Osteocyte (in vitro differentiated cells): ENCODE measurements at places on chromosomes 7 and 10.

DNA sequence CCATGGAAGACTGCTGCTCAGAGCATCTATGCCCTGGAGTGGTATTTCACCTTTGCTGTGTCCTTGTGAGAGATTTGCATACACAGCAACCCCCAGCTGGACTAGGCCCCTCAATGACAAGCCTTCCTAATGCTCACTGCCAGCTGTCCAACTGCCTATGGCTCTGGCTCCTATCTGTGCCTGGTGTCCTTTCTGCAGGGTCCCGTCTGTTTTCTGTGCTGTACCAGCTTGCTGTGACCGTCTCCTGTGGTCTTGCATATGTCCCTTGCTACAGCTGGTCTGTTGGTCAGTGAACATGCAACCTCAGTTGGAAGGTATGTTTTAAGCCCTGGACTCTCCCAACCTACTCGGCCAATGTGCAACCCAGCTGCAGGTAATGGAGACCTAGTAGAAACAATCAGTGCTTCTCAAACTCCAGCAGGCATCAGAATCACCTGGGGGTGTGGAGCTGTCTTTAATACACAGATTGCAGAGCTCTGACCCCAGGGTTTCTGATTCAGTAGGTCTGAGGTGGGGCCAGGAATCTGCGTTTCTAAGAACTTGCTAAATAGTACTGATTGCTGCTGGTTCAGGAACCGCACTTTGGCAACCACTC lies 306.4 kb upstream of the ZNF32 start:
- DNase-seq = peak; percentile 44

GRCh38 chr10:127757033-127757432 lies 20.0 kb downstream of the FOXI2 start:
- no peak for DNase-seq

- no peak for DNase-seq
Measured at GRCh38 chr7:54833001-54833467, 74.0 kb upstream of the SEC61G start.

- no peak for DNase-seq
Measured at GRCh38 chr10:88477343-88478085, 105.6 kb downstream of the RNLS start.

- DNase-seq = no peak
Measured at GRCh38 chr7:5064391-5065106, 18.9 kb downstream of the RBAK start.

DNA sequence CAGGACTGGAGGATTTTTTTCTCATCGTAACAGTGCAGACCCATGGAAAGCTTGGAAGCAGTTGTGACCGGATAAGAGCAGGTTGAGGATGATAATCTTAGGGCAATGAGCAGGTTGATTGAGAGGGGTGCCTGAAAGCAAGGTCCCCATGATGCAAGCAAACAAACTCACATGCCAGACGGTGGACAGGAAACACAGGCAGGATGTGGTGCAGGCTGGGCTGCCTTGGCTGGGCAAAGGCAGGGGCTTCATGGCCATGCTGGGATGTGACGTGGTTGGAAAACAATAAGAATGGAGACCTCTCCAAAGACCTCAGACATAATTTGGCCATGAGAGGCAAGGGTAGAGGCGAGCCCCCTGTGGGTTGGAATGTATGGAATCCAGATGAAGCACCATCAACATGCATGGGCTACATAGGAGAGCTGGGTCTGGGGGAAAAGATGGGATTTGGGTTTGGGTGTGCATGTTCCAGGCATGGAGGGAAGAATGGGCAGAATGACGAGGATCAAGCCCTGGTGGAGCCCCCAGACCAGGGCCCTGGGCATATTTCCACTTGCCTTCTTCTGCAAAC lies 58.3 kb downstream of the IKZF1 start:
- no peak for DNase-seq

- no peak for DNase-seq
Measured at GRCh38 chr7:102396710-102397019, 502 bp downstream of the PRKRIP1 start.

- no peak for DNase-seq
Measured at GRCh38 chr10:30324448-30325110, 24.5 kb downstream of the MTPAP start.

DNA sequence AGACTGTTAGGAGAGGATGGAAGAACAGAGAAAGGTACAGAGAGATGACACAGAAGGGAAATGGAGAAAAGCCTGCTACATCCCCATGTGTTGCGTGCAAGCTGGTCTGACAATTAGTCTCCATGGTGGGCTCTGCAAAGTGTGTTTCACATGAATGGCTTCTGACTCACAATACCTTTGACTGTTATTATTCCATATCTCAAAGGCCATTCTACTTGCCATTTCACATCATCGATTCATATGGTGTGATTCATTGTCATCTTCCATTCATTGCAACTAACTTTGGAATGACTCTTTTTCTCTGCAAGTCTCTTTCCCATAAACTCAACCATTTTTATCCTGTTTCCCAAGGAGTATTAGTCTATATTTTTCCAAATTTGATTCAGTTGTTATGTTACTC lies 208.9 kb upstream of the INHBA start:
- no peak for DNase-seq

DNA sequence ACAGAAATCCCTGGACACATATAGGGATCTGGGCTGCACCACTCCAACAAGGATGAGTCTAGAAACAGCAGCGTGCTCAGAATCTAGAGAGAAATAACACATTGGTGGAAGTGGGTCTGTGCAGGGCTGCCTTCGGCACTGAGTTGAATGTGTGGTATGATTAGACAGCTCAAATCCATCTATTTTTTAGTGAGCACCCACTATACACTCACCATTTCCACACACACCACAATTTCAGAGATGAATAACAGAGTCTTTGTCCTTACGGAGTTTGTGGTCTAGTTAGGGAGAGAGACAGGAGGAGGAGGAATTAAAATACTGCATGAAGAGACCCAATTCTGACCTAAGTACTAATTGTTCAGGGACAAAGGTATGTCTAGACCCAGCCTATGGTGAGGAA lies 44.2 kb downstream of the JAZF1 start:
- DNase-seq = no peak

GRCh38 chr7:157980774-157981173 lies 606.8 kb downstream of the PTPRN2 start:
- DNase-seq = no peak

DNA sequence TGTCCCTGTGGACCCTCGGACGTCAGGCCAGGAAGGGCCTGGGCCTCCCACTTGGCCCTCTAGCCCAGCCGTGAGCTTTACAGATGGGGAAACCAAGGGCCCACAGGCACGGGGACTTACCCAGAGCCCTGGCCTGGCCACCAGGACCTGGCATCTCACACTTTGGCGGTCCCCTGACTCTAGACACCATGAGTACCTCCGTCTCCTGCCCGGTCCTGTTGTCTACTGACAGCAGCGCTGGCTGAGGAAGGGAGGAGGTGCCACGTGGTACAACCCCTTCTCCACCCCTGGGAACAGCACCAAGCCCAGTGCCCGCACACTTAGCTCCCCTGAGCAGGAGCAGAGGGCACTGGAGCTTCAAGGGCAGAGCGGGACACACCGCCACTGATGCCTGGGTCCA lies 26.1 kb downstream of the ADGRA1 start:
- DNase-seq = no peak

DNA sequence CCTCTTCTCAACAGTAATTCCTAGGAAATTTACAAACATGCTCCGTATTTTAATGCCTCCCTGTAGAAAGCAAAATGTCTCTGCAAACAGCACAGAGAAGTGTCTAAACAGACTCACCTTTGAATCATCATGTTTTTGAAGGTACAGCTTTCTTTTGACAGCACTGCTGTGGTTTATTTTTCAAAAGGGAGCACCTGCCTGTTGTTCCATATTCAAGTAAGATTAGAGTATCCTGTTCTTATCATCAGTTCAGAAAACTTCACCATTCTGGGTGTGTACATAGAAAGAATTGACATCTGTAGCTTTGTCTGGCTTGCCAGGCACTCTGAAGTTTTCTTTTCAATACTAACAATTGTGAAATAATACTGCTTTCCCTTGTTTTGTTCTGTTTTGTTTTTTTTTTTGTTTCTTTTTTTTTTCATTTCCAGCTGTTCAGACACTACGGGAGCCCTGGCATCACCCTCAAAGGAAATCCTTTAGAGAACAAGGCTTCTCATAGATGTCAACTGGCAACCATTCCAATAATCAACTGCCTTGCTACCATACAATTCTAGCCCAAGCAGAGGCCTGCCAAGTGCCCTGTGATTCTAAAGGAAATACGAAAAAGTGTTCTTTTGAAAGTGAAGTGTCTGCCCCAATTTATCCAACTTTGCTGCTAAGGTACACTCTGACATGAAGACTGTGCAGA lies 275.9 kb downstream of the PRPF18 start:
- no peak for DNase-seq

DNA sequence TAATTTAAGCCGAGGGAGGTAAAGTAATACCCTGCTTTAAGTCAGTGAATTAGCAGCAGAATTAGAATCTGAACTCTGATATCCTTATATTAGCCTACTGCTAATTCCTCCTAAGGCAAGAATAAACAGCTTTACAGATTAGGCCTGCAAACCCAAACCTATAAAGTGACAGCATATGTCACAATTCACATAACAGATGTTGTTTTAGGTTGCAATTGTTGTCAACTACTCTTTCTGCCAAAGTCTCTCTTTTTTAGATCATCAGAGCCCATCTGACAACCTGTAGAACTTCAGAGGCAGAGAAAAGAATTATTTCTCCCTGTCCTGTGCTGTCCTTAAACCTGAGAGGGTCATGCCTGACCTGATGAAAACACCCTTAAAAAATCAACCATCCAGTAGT lies 167.2 kb downstream of the PRKG1 start:
- no peak for DNase-seq

GRCh38 chr7:37081436-37081835 lies 357.1 kb upstream of the AOAH start:
- DNase-seq = no peak

DNA sequence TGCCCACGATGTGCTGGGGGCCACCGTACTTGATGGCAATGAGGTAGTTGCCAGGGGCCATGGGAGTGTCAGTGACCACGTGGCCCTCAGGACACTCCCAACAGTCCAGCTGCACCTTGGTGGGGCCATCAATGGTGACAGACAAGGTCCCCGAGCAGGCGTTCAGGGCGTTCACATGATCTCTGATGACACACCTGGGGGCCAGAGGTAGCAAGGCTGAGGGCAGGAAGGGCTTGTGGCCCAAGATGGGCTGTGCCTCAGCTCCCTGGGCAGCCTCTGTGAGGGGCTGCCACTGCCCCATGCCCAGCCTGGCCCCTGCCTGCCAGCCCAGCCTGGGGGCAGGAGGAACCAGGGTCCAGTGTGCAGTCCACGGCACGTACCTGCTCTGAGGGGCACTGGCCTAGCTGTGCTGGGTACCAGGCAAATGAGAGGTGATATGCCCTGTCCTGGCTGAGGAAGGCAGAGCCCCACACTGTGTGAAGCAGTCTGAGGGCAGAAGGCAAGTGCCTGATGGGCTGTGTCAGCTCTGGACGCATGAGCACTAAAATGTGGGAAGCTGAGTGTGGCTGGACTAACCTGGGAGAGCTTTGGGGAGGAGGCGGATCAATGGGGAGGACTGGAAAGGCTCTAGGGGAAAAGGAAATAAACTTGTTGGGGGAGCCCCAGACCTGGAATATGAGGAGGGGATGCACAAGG lies 3.5 kb upstream of the KCP start:
- no peak for DNase-seq

- no peak for DNase-seq
Measured at GRCh38 chr7:35905555-35905954, 104.7 kb downstream of the SEPTIN7 start.

- no peak for DNase-seq
Measured at GRCh38 chr7:121575194-121575765, 179.2 kb upstream of the FAM3C start.

- peak; percentile 63 for DNase-seq
Measured at GRCh38 chr7:4066626-4067475, 615.2 kb upstream of the FOXK1 start.

DNA sequence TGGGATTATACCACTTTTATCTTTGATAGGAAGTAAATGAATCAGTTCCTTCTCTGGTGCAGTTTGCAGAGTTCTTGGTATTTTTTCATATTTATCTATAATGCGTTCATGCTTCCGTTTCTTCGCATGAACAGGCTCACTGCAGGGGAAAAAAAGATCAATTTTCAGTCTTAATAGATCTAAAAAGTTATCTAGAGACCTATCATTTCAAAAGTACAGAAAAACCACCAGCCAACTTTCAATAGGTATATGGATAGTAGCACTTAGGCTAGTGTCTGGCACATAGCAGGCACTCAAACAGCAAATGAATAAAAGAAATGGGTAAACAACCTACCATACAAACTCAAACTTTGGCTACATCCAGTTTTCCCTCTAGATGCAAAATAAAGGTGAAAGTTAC lies 5.5 kb downstream of the NOC3L start:
- no peak for DNase-seq

GRCh38 chr7:111750228-111750627 lies 187.9 kb upstream of the IMMP2L start:
- DNase-seq = no peak

DNA sequence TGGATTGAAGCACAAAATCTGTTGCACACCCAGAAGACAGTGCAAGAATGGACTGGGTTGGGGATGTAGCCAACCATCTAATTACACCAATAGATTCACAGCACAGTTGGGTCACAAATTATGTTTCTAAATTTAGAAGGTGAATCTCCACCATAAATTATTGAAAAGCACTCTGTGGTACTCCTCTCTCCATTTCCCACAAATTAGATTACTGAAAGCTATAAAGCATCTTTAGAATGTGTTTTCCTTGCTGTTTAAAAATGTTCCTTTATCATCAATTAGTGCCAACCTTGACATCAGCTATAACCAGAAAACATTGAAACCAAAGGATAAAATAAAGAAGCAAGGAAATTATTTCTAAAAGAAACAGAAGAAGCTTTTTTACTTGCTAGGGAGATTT lies 39.9 kb upstream of the HDAC9 start:
- no peak for DNase-seq

DNA sequence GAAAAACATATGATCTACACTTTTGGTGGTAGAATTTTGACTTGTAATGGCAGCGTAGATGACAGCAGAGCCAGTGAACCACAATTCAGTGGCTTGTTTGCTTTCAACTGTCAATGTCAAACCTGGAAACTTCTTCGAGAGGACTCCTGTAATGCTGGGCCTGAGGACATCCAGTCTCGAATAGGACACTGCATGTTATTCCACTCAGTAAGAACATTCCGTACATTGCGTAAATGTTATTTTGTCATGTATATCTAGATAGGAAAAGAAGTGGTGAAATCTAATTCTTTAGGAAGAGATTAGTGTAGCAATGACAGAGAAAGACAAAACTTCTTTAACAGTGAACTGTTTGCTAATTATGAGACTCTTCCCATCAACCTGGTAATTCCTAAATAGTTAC lies 112.9 kb downstream of the PODXL start:
- no peak for DNase-seq

DNA sequence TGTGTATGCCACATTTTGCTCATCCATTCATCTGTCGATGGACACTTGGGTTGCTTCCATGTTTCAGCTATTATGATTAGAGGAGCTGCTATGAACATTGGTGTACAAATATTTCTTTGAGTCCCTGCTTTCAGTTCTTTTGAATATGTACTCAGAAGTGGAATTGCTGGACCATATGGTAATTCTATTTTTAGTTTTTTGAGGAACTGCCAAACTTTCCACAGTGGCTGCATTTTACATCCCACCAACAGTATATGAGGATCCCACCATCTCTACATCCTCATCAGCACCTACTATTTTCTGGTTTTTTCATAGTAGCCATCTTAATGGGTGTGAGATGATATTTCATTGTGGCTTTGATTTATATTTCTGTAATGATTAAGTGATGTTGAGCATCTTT lies 44.7 kb upstream of the ZMIZ2 start:
- no peak for DNase-seq

GRCh38 chr10:23293145-23293724 lies 51.4 kb downstream of the C10orf67 start:
- no peak for DNase-seq

- DNase-seq = no peak
Measured at GRCh38 chr10:114513381-114513792, 109.1 kb upstream of the AFAP1L2 start.

GRCh38 chr7:703049-703448 lies 23.4 kb upstream of the DNAAF5 start:
- no peak for DNase-seq
